CD8-positive, alpha-beta memory T cell (primary cell): ENCODE measurements at places on chromosomes 11 and 22. TPM values are rescaled to one million over a fixed set of nuclear protein-coding genes. Genes with fewer than 3 reads are reported as not detected.
A peak's percentile ranks its signal among the peaks of the same experiment; 100 is the strongest.

Gene DYNC2H1
- total RNA-seq = 2.9 TPM

Gene ANGPTL5
- total RNA-seq = not detected

- no peak for DNase-seq
Observed at GRCh38 chr22:48937032-48937639, 890.5 kb downstream of the BRD1 start.

DNA sequence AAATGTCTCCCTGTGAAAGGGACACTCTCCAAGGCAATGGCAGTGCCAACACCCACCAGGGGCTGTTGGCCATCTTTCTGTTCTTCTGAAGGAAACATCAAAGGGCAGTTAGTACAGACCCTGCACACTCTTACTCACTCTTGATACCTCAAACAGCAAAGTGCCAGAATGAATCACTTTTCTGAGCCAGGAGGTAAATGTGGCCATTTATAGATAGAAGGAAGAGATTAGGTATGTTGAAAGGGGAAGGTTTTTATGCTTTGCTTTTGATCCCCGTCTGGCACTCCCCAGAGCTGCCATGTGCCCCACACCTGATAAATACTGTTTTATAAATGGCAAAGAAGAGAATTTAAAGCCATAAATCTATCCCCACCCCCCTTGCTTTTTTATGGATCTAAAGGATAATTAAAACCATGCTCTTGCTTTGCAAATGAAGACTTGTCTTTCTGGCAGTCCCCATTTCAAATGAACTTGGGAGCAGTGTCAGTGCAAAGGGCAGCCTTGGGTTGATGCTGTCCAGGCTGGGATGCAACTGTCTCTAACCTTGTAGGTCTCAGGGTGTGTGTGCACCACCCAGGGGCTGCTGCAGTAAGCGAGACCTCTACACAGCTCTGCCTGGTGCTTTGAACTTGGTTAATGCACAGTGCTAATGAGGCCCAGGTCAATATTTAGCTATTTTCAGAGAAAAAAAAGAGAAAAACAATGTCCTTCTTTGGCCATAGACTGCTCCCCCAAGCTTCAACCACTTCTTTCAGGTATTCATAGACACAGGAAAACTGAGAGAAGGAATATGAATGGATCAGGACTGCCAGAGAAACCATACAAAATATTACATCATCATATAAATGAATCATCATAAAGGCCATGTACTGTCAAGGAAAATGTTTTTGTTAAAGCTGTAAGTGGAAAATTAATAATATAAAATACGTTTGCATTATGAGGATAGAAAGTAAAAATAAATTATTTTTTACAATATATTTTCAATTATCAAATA lies 207.5 kb downstream of the ETS1 start:
- no peak for DNase-seq

DNA sequence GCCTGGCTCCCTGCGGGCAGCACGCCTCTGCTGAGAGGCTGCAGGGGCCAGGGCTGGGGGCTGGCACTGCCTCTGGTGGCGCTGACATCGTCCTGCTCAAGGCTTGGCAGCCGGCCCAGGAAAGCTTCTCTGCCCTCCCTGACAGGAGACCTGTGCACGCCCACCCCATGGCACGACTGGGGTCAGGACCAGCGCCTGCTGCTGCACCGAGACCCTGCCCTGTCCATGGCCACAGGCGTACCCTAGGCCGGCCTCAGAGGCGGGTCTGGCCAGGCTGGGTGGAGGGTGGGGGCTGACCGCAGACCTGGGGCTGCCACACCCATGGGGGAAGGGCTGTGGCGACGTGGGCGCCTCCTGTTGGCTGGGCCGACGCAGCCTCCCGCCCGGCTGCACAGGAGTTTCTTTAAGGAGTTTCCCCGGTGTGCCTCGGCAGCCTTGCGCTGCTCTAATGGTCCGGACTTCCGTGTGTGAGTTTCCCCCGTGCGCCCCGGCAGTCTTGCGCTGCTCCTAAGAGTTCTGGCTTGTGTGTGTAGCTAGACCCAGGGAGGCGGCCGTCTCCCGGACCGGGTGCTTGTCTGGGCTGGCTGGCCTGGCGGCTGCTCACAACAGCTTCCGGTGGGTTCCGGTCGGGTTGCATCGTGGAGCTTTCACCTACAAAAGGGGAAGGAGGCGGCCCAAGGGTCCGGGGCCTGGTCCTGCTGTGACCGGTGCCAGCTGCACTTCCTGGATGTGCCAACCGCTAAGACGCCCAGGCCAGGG lies 4.6 kb downstream of the TRABD start:
- DNase-seq = peak; percentile 85

DNA sequence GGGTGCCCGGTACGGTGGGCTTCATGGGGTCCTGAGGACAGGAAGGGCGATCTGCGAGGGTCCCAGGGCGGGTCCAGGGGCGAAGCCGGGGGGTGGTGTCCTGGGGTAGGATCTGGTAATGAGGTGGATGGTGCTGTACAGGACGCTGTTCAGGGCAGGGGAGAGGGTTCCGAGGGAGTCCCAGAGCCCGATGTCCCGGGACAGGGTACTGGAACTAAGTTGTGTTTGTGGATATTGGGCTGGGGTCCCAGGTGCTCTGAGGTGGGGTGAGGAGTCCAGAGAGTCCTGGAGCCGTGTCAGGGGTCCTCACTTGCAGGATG lies 426 bp downstream of the LZTR1 start:
- DNase-seq = no peak

DNA sequence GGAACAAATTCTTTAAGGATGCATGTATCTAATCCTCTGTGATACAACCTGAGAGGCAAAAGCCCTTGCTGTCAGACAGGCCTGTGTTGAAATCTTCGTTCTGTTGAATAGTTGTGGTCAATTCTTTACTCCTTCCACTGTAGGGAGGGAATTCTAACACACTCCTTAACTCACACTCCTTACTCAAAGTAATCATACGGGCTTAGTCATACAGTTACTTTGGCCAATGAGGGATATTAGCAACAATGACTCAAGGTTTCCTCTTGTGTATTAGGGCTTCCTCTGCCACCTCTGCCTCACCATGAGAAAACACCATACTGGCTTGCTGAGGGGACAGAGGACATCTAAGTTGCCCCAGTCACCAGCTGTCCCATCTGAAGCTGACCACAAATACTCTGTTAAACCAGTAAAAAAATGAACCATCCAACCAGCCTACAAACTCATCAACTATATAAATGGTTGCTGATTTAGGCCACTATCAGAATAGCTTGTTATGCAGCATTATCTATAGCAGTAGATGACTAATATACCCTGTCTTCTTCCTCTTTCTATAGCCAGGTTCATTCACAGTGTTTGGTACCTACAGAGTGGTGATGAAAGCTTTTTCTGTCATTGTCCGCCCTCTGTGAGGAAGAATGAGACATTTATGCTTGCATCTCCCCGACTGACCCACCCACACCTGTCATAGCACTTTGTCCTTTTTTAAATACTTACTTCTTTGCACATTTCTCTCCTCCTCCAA lies 322.8 kb upstream of the SYN3 start:
- DNase-seq = no peak

- no peak for DNase-seq
Observed at GRCh38 chr11:134120143-134120850, 51.4 kb downstream of the JAM3 start.

DNA sequence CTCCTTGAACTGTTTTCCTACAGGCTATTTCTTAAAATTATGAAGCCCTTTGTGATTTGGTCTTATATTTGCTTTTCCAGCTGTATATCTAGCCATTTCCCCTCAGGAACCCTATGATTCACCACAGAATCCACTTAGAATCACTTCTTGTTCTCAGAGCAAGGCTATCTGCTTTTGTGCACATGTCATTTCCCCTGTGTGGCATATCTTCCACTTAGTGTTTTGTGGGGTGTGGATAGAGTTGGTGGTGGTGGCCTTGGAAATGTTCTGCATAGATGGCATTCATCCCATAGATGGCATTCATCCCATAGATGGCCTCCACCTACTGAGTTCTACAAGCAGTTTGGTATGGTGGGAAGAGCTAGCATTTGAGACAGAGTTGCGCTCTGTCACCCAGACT lies 44.7 kb downstream of the SWAP70 start:
- DNase-seq = no peak

GRCh38 chr11:23097891-23098290 lies 237.6 kb upstream of the CCDC179 start:
- DNase-seq = no peak

DNA sequence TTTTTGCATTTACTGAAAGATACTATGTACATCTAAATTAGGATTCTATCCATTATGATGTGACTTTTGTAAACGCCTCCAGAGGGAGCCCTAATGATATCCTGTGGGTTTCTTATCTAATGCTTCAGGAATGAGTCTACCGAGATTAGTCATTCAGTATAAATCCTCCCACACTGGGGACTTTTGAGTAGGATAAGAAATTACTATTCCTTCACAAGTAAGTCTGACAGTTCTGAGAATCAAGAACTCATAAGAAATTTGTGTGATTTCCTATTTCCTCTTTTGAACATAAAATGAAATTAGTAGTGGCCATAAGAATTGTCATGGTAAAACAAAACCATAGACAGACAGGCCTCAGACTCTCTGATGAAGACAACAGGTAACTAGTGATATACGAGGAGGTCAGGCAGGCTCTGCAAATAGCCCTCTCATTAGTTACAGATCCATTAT lies 10.0 kb upstream of the OR5M1 start:
- no peak for DNase-seq

DNA sequence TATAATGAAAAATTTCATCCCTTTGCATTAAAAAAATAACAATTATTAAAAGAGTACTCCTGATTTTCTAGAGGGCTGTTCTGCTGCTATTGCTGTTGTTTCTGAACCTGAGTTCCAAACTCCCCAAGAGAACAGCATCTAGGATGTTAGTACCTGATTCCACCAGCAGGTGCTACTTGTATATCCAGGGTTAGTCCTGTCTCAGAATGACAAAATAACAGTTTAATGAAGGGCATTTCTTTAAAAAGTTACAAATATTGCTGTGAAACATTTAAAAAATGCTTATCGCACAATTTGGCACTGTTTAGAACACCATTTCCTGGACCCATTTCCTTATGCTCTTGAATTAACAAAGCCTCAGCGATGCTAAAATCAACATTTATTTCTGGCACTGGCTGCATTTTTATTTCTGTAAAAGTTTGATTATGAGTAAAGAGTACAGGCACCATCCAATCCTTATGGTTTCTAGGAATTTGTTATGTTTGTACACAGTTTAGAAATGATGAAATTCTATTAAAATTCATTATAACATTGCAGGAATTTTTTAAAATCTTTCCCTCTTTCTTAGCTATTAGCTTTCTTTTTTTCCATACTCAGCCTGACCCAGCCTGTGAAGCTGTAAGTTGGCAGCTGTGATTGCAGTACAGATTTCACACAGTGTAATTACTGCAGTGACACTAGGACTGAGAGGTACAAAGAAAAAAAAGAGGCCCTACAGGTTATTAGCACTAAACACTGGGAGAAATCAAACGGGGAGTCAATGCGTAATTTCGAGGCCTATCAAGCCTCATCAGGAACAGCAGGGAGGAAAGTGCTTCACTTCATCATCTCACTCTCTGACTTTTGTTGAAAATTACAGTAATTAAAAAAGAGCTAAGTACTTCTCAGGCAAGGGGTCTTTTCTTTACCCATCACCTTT lies 208.8 kb downstream of the DCDC1 start:
- DNase-seq = no peak

DNA sequence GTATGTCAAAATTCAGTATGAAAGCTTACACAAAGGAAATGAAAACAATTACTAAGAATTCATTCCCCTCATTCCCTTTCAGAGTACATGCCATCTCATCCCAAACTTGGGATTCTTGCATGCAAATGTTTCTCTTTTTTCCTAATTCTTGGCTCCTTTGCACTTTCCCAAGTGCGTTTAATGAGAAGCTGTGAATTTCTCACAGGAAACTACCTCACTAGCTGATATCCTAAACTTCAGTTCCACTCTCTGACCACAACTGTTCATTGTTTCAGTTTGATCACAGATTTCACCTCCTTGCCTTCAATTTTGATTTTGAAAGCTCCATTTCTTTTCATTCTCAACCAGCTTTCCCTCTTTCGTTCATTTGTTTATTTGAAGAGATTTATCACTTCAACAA lies 5.9 kb upstream of the ARL14EP start:
- DNase-seq = no peak
